A549 treated with RU486 at 1 μM for 4 hours (cell line): ENCODE measurements at places on chromosomes 7 and 10. TPM values are rescaled to one million over a fixed set of nuclear protein-coding genes. Genes with fewer than 3 reads are reported as not detected.

Gene MYL10
- not detected in 5 replicates for total RNA-seq

Gene KLF14
- total RNA-seq: 0.05 to 0.06 TPM in 2 of 5 replicates, not detected in the others

Gene FGFBP3
- 1.8 to 3.1 TPM (median 2.7 TPM) in 5 replicates for total RNA-seq

Gene PDZD7
- total RNA-seq: 0.61 to 1.1 TPM (median 0.63 TPM) in 5 replicates

Gene RHOBTB1
- 5.4 to 8.5 TPM (median 6.9 TPM) in 5 replicates for total RNA-seq

Gene DNAJC2
- total RNA-seq: 39.2 to 56.5 TPM (median 49.8 TPM) in 5 replicates

Gene DAGLB
- total RNA-seq: 19.6 to 25.2 TPM (median 24.7 TPM) in 5 replicates

Gene JAZF1
- 4.0 to 7.2 TPM (median 5.1 TPM) in 5 replicates for total RNA-seq

Gene ANKRD22
- 0.14 to 0.46 TPM (median 0.27 TPM) in 5 replicates for total RNA-seq

Gene NFE2L3
- total RNA-seq: 7.9 to 12.2 TPM (median 10.1 TPM) in 5 replicates

Gene RGS10
- 48.2 to 53.5 TPM (median 51.6 TPM) in 5 replicates for total RNA-seq
